ENCODE measurements at places on chromosomes 6 and 20. TPM values are rescaled to one million over a fixed set of nuclear protein-coding genes. Genes with fewer than 3 reads are reported as not detected.

GRCh38 chr6:2921520-2922115 lies 18.5 kb upstream of the SERPINB9 start:
- no peak for DNase-seq

DNA sequence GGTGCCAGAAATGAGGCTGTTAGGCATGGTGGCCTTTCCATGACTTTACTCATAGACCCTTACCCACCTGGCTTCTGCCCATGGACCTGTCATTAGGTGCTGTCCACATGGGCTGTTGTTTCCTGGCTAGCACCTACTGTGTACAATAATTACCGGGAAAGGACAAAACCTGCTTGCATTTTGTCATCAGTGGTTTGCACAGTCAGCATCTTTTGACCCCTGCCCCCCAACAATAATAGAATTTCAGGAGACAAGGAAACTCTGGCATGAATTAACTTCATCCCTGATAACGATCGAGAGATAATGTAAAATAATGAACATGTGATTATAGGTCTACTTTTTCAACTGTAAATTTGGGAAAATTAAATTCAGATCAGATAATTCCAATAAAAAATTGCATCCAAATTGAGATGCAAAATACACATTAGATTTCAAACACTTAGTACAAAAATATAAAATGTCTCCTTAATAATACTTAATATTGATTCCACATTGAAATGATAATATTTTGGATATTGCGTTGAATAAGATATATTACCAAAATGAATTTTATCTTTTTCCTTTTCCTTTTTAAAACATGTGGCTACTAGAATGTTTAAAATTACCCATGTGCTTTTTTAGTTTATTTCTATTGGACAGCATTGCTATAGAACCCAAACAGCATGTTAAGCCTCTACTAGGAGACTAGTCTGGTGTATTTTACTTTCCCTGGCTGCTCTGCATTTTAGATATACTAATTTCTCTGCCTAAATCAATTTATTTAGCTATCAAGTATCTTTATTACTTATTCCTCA lies 12.4 kb downstream of the ANKRD66 start:
- no peak for DNase-seq

DNA sequence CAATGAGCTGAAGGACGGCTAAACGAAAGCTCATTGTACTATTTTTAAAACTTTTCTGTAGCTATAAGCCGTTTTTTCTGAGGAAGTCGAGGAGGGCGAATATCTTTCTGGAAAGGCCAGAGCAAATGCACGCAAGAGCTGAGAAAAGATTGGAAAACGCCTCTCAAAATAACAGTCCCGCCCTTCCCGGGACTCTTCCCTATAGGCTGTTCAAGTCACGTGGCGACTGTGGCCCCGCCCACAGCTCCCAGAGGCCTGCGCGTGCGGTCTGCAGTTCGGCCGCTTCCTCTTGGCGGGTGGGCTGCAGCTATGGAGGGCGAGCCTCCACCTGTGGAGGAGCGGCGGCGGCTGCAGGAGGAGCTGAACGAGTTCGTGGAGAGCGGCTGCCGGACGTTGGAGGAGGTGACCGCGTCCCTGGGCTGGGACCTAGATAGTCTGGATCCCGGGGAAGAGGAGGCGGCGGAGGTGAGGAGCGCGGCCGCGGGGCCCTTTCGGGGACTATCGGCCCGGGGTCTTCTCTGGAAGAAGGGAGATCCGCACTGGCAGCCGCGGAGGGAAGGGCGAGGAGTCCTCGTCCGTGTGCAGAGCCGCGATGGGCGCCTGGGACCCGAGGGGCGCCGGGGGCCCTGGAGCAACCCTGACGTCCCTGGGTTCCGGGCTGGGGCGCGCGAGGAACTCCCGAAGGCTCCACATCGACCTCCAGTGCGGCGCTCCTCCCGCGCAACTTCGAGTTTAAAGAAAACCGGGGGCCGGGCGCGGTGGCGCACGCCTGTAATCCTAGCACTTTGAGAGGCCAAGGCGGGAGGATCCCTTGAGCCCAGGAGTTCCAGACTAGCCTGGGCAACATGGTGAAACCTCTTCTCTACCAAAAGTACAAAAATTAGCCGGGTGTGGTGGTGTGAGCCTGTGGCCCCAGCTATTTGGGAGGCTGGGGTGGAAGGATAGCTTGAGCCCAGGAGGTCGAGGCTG lies at the start of gene SNRNP48:
Gene SNRNP48, plus strand, starts transcription at position 250 of the 969 bp plus-strand sequence. Its CDS starts 60 bp downstream, at position 310.
- DNase-seq = peak; percentile 91

B4GALT5 gene
- polyA plus RNA-seq = 18.4 TPM

SLC22A16 gene
- not detected for polyA plus RNA-seq

- DNase-seq = no peak
Observed at GRCh38 chr20:25544734-25545133, 40.6 kb downstream of the NINL start.

- no peak for DNase-seq
Observed at GRCh38 chr20:64111841-64112641, 4.7 kb upstream of the NPBWR2 start.

GRCh38 chr6:56802584-56802983 lies 152.3 kb upstream of the BEND6 start:
- peak; percentile 69 for DNase-seq

DNA sequence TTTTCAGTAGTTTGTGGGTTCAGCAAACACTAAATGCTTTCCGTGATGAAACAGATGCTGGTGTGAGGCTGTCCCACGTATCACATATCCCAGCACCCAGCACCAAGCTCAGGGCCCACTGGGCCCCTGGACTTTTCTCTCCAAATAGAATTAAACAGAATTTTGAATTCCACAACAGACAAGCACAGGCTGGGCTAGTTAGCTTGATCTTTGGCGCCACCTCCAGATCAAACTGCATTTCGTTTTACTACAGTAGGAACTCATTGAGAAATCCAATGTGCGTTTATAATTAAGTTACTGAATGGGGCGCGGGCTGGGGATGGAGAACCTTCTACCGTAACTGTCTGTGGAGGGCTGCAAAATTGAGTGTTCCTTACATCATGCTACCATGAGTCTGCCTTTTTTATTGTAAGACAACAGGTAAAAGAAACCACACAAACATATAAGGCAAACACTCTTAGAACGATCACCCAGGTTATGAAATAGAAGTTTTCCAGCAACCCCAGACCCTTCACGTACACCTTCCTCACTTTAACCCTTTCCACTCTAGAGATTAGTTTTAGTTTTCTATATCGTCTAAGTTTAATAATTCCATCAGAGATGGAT lies 107.8 kb downstream of the ZFP64 start:
- DNase-seq = peak; percentile 75

- peak; percentile 96 for DNase-seq
Observed at GRCh38 chr6:17962436-17963031, 24.9 kb downstream of the KIF13A start.

GRCh38 chr6:99993533-99994251 lies at the start of gene MCHR2:
Gene MCHR2, minus strand, starts transcription at chr6:99994223. Its CDS starts 38,076 bp downstream, at chr6:99956147.
- DNase-seq = no peak

DNA sequence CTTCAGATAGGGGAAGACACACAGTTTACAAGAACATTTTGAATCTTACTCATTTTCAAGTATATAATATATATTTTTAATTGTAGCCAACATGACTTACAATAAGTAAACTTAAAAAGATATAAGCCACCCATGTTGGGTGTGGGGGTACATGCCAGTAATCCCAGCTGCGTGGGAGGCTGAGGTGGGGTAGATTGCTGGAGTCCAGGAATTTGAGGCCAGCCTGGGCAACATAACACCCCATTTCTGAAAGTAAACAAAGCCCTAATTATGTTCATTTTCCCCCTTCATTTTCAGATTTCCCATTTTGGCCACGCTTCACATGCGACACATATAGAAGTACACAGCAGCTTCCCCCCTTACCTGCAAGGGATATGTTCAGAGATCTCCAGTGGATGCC lies 30.5 kb downstream of the SERPINB6 start:
- no peak for DNase-seq

GRCh38 chr6:35078226-35078850 lies 62.8 kb downstream of the TCP11 start:
- DNase-seq = no peak

DNA sequence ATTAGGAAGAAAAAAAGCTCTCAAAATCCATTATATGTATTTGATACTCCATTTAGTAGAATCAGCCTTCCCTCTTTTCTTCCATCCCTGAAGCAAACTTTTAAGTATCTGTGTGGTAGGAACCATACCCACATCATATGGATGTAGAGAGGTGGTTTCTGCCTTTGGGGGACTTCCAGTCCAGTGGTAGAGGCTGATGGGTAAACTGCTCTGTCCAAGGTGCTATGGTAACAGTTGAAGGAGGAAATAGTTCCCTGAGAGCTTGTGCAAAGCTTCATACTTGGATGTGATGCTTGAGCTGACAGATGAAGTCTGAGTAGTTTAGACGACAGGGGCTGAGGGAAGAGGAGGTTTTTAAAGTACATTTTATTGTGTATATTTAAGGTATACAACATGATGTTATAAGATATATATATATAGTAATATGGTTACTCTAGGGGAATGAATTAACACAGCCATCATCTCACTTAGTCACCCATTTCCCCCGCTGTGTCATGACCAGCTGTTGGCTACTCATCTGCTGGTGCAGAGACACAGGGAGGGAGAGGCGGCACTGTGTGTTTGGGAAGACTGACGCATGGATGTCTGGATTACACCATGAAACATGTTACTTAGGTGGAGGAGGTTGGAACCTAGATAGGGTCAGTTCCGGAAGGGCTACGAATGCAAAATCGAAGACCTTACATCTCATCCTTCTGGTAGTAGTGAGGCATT lies 185.2 kb downstream of the FARS2 start:
- peak; percentile 54 for DNase-seq

SLC35F1 gene
- polyA plus RNA-seq = not detected

ANGPT4 gene
- not detected for polyA plus RNA-seq

DNA sequence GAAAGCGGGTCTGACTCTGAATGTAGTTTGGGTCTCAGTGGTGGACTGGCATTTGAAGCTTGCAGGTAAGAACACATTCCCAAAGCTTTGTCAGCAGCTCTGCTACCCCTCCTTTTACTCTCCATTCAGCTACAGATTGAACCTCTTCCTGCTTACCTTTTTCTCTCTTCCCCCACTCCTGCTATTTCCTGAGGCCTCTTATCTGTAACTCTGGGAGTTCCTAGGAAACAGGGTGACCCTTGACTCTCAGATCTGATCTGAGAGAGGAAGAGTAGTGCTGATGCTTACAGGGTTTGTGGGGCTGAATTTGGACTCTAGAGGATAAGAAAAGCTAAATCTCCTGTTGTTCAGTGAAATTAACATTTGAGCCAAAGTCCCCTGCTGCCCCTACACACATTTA lies 21.4 kb downstream of the BRPF3 start:
- DNase-seq = no peak

GRCh38 chr6:108174371-108175175 lies 8.8 kb downstream of the NR2E1 start:
- peak; percentile 44 for DNase-seq

DNA sequence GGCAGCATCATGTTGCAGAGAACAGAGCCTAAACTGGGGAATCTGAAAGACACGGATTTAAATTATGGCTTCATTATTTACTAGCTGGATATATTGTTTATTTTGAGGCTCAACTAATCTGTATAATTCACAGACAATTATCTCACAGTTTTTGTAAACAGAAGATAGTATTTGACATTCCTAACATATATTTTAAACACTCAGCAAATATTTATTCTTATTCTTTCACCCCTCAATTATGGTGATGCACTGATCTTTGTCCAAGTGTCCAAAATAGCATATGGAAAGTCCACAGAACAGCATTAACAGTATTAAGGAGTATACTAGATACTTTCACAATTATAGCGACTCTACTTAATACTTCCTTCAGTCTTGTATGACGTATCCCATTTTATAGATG lies 257.0 kb downstream of the ADGRG6 start:
- DNase-seq = no peak

RIPPLY2 gene
- not detected for polyA plus RNA-seq

Data from IMR-90 (cell line).